ENCODE measurements at places on chromosomes 12 and 14.

DNA sequence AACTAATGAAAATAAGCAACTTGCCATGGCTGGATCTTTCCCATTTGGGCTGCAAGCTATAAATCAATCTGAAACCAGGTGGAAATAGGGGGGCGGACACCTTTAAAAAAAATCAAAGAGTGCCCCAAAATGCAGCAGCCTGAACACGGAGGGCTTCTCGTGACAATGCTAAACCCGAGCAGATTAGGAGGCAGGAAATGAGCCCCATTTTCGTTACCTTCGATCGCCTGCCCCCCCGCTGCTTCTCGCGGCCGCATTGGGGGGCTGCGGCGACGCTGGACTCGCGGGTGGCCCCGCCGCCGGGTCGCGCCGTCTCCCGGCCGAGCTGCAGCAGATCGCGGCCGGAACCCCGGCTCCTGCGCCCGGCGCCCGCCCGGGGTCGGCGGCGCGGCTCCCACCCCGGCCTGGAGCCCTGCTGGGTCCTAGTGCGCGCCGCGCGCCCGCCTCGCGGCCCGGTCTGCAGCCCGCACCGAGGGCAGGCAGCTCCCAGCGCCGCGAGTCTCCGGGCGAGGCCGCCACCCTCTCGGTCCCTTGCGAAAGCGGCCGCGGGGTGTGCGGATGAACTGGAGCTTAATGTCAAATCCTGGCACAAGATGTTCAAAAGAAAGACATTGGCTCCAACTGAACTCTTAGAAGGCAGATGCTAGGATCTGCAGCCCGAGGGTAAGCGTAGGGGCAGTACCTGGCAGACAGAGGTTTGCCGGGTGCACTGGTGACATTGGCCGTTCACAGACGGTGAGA lies 201.9 kb upstream of the FOXN3 start:
- DNase-seq, result peak; percentile 80

DNA sequence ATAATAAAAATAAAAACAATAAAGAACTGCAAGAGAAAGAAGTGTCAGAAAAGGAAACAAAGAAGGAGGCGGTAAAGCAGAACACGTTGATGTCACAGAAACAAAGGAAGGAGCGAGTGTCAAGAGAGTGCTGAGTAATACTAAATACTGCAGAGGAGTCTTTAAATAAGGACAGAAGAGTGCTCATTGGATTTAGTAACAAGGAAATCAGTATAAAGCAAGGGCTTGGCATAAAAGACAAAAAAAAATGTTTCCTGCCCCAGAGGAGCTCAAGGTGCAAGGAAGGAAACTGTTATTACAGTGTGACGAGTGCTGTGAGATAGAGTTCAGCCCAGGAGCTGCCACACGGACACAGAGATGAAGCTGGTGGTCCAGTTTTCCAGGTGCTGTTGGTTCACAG lies 8.4 kb upstream of the TUBA1A start:
- no peak for DNase-seq

- DNase-seq, result no peak
Measured at GRCh38 chr12:44431647-44432343, 444.3 kb downstream of the NELL2 start.

- DNase-seq, result no peak
Measured at GRCh38 chr14:69518289-69519101, 34.0 kb downstream of the PLEKHD1 start.

- DNase-seq, result no peak
Measured at GRCh38 chr12:93256256-93256969, 121.3 kb upstream of the NUDT4 start.

DNA sequence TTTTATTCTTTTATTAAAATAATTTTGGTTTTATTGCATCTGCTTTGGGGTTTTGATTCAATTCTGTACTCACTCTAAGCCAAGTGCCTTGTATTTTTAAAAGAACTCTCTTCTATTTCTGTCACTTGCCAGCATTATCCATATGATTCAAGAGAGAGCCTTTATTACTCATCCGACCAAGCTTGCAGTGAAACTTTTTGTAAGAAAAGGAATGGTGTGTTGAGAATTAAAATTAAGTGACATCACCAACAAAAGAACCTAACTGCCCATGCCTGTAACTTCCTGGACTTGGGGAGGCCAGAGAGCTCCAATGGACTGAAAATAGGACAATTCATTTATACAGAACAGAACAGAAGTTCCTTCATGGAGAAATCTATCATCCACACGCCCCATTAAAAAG lies 52.1 kb downstream of the GALNT4 start:
- no peak for DNase-seq

DNA sequence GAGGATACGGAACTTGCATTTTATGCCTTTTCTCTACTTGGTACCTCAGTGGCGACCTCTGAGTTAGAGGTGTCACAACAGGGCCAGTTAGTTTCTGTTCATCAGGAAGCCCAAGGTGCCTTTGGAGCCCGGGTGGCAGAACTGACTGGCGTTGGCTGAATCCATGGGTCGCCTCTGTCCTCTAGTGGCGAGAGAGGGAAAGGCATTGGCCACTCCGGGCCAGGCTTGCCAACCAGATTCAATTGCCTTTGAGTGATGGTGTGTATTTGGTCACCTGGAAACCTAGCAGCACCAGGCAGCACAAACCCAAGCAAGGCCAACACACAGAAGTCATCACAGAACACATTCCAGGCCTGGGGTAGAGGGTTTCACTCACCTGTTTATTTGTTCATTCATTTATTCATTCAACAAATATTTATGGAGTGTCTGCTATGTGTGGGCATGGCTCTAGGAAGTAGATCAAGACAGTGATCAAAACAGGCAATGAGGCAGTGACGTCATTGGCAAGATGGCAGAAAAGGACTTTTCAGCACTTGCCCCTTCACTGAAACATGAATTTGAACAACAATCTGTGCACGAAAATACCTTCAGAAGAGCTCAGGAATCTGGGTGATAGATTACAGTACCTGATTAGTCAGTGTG lies 40.5 kb upstream of the KCNA5 start:
- peak; percentile 81 for DNase-seq

DNA sequence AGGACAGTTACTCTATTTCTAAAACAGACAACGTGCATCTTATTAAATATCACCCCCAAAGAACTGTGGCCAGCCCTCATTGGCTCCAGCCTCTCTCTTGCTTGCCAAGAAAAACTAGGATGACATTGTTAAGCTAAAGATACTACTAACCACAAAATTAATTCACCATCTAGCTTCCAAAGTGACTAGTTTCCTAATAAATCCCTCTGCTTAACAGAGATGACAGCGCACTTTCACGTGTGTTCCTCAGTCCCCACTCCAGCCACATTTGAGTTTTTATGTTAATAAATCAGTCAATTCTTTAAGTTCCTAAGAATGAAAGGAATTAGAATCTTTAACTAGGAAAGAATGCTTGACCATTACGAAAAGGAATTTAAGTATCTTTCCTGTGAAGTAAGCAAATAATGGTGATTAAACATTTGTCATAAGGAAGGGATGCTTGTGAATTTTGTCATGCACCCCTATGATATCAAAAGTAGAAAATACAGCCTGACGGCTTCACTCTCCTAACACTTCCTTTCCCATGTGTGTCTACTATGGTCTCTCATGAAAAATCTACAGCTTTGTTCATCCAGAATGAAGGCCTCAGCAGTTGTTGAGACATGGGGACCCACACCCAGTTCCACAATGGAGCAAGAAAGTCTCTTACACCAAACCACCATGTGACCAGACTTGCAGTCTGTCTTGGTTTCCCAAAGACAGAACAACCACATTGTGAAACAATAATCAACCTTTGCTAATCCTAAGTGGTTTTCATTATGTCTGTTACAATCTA lies 8.1 kb downstream of the CORO1C start:
- DNase-seq, result no peak

GRCh38 chr12:75938189-75938588 lies 93.4 kb downstream of the PHLDA1 start:
- DNase-seq, result no peak

- no peak for DNase-seq
Measured at GRCh38 chr12:56317675-56318074, 1.9 kb upstream of the CNPY2 start.

DNA sequence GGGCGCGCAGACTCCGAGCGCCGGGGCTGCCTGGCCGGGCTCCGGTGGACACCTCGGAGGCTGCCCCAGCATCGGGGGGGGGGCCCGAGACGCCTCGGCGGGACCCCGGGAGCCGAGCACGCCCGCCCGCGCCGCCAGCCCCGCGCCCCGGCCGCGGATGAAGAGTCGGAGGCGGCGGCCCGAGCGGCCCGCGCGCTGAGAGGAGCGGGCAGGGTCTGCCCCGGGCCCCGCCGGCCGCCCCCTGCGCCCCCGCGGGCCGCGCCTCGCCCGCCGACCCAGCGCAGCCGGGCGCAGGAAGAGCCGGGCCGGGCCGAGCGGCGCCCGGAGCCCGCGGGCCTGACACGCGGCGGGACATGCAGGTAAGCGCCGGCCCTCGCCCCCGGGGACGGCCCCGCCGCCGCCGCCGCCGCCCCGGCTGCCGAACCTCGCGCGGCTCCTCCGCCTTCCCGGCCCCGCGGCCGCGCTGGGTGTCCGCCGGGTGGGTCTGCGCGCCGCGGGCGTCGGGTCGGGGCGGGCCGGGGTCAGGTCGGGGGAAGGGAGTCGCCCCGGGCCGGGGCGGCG lies 63.7 kb downstream of the FBXL14 start:
- DNase-seq, result no peak

- no peak for DNase-seq
Measured at GRCh38 chr12:91924827-91925226, 220.8 kb downstream of the BTG1 start.

DNA sequence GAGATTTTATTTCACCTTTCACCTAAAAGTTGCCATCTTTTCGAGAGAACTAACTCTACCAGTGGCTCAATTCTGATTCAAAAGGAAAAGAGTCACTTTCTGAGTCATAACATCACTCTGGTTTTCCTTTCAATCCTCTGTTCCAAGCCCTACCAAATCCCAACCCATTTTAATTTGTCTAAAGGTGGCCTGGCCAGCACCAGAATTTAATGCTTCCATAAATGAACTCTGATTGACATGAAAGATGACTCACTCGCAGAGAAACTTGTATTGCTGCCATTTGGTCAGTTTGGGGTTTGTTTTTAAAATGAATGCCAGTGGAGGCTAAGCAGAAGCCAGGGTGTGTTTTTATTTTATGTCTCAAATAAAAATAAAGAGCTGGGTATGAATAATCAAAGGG lies 117.4 kb upstream of the SOX5 start:
- no peak for DNase-seq

- DNase-seq, result peak; percentile 31
Measured at GRCh38 chr14:76812093-76812421, 625 bp downstream of the ANGEL1 start.

DNA sequence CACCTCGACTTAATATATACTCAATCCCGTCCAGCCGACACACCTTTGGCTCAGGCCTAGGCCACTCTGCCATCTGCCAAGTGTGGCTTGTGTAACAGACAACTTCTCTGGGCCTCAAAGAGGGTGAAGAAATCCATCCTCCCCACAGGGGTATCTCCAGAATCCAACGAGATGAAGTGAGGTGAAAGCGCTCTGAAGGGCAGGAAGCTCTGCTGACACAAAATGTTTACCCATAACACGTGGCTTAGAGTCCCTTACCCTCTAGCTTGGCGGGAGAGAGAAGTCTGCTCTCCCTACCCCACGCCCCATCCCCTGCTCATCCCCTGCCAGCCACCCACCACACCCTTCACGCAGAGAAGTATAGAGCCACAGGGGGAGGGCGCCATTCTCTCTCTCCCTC lies 13.0 kb downstream of the ZBTB39 start:
- no peak for DNase-seq

GRCh38 chr14:84029720-84030119 lies 1500.2 kb upstream of the FLRT2 start:
- no peak for DNase-seq

- no peak for DNase-seq
Measured at GRCh38 chr12:108035372-108035771, 93.7 kb upstream of the WSCD2 start.

GRCh38 chr12:56104815-56105608 lies 653 bp downstream of the PA2G4 start:
- no peak for DNase-seq

GRCh38 chr12:89346741-89347324 lies 5.5 kb downstream of the DUSP6 start:
- peak; percentile 80 for DNase-seq

DNA sequence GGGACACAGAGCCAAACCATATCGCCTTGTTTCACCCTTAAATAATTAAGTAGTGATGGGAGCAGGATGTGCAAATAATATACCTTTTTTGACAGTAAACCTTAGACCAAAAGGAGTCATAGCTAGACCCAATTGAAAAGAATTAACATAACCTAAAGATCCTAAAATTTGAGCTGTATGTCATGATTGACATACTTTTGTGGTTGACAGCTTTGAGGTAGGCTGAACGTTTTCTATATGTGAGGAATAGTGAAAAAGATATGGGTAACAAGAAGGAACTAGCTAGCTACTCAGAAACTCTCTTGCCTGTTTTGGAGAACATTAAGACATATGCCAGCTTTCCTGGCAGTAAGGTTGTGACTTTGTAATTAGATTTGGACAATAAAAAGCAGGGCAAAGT lies 320.6 kb downstream of the KCNC2 start:
- no peak for DNase-seq

GRCh38 chr14:102462391-102462790 lies 47.2 kb downstream of the ANKRD9 start:
- no peak for DNase-seq

- no peak for DNase-seq
Measured at GRCh38 chr12:27061317-27061716, 21.1 kb downstream of the C12orf71 start.

DNA sequence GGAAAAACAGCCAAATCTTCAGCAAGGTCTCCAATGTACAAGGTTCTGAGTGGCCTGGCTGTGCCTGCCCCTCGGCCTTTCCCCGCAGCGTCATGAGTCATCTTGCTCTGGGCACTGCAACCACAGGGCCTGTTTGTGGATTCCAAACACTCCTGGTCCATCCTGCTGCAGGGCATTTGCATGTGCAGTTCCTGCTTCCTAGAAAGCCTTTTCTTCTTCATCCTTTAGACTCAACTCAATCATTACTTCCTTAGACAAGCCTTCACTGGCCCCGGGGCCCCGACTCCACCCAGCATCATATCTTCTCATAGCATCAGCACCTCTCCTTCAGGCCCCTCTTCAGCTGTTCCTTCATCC lies 101.8 kb upstream of the EGLN3 start:
- no peak for DNase-seq

DNA sequence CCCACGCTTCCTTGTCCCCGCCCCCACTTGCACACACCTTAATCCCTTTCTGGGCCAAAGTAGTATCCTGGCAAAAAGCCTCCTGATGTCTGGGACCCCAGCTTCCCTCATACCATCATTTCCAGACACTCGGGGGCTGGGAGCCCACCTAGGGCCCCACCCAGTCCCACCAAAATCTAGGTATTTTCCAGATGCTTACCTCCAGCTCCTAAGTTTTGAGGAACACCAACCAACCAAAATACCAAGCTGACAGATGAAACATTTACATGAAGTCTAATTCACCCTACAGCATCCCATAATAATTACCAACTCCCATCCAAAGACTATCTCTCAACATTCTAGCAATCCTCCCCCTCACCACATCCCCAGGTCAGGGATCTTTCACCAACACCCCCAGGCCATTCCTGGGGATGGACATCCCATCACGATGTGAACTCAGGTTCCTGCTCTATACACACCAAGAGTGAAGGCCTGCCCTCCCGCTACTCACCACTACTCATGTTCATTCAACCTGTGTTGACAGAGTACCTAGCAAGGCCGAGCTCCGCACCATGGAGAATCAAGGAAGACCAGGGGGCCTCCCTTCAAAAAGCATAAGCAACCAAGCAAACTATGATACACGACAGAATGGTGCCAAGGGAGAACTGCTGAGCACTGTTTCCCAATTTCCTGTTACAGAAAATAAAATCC lies 1.6 kb upstream of the CHD4 start:
- DNase-seq, result peak; percentile 63
